ENCODE measurements at places on chromosomes 5 and 9. TPM values are rescaled to one million over a fixed set of nuclear protein-coding genes. Genes with fewer than 3 reads are reported as not detected.

Gene LVRN
- total RNA-seq: not detected

Gene SLCO6A1
- not detected for total RNA-seq

Gene GPR151
- not detected for total RNA-seq

Gene POLR3G
- total RNA-seq: 25.1 TPM

Gene MYOZ3
- total RNA-seq: 0.07 TPM

Gene RASGRF2
- total RNA-seq: 21.1 TPM

Gene TBC1D2
- total RNA-seq: 1.8 TPM

Gene TMEM252
- not detected for total RNA-seq

Gene SLC22A4
- total RNA-seq: 1.1 TPM

Gene SLC46A2
- total RNA-seq: not detected

Gene BTNL3
- total RNA-seq: not detected

Gene HRH2
- total RNA-seq: 70.4 TPM

Gene RELL2
- total RNA-seq: 24.1 TPM

Gene GLDC
- 1.1 TPM for total RNA-seq

Gene DYNC2I2
- 47.7 TPM for total RNA-seq

Gene PCDHGA2
- 0.12 TPM for total RNA-seq

Gene PTPRD
- not detected for total RNA-seq

Gene AGPAT2
- total RNA-seq: 25.6 TPM

Gene SURF1
- 29.8 TPM for total RNA-seq

Gene MEIKIN
- not detected for total RNA-seq

Gene SPINK5
- total RNA-seq: not detected

Gene SPINK7
- not detected for total RNA-seq

Gene STPG3
- 0.99 TPM for total RNA-seq

Gene ZDHHC11B
- not detected for total RNA-seq

Gene NFIB
- not detected for total RNA-seq

Gene PCDHB9
- total RNA-seq: not detected

Gene C9orf50
- not detected for total RNA-seq

Gene SHLD3
- 5.1 TPM for total RNA-seq

Gene LHX3
- total RNA-seq: not detected

Gene PTGDS
- not detected for total RNA-seq

Gene IGFBPL1
- total RNA-seq: not detected

Gene OMD
- not detected for total RNA-seq

Gene SH3PXD2B
- total RNA-seq: 0.19 TPM

Gene FOXD4L5
- total RNA-seq: not detected

Gene SPINK4
- not detected for total RNA-seq

Gene PCDHA12
- not detected for total RNA-seq

Gene MAN2A1
- total RNA-seq: 32.9 TPM

Gene P4HA2
- total RNA-seq: 49.5 TPM

Gene TRAF1
- total RNA-seq: 164 TPM

Gene RETREG1
- 21.5 TPM for total RNA-seq

Gene PCDHB6
- total RNA-seq: not detected

Gene PRDM9
- total RNA-seq: not detected

Gene IL3
- 71.3 TPM for total RNA-seq

Gene TLE1
- not detected for total RNA-seq

Gene TTC23L
- total RNA-seq: not detected

Gene MARCHF11
- total RNA-seq: not detected

Gene PITX1
- 0.78 TPM for total RNA-seq

Gene RHOBTB3
- total RNA-seq: 0.37 TPM

Gene ARHGEF28
- not detected for total RNA-seq

Gene PRRC2B
- 128 TPM for total RNA-seq

Gene OSMR
- total RNA-seq: not detected

Gene PCAT7
- total RNA-seq: not detected

Gene LAMC3
- 0.07 TPM for total RNA-seq

Gene STARD4
- total RNA-seq: 118 TPM

Gene HTR1A
- not detected for total RNA-seq

Measured in activated CD4-positive, alpha-beta T cell treated with anti-CD3 and anti-CD28 coated beads, Interleukin-2, amount 10 ng/mL, durations not matched to agents 24 days and 14 days (primary cell).